Mucosa of descending colon (tissue), 3 donors: ENCODE measurements at places on chromosomes 2 and 18. TPM values are rescaled to one million over a fixed set of nuclear protein-coding genes. Genes with fewer than 3 reads are reported as not detected.
A peak's percentile ranks its signal among the peaks of the same experiment; 100 is the strongest.

- no peak for DNase-seq
Observed at GRCh38 chr2:126307740-126308139, 348.2 kb upstream of the GYPC start.

GRCh38 chr18:40060562-40060961, 1894.5 kb upstream of the PIK3C3 start:
- no peak for DNase-seq

DNA sequence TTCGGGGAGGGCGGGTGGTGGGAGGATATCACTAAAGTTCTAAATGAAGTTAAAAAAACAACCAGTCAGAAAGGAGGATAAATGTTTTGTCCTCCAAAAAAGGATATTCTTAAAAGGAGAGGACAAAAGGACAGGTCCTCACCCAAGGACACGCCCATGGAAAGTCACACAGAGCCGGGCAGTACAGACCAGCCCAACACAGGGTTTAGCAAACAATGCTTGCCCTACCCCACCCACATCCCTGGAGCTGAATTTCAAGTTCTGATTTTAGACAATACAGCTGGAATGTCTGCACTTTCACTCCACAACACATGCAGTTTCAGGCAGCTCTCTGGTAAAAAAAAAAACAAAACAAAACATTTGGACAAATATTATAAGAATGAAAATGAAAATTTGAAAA, 67.9 kb downstream of the SLC9A4 start:
- DNase-seq = peak; percentile 63

- DNase-seq = no peak
Observed at GRCh38 chr18:36650266-36650665, 178.5 kb downstream of the TPGS2 start.

GRCh38 chr18:68244786-68245185, 470.1 kb downstream of the TMX3 start:
- DNase-seq = no peak

GRCh38 chr2:8543383-8544170, 138.3 kb upstream of the ID2 start:
- DNase-seq = peak; percentile 56

GRCh38 chr2:166900700-166901099, 12.4 kb downstream of the XIRP2 start:
- DNase-seq = peak; percentile 1

GRCh38 chr2:84495539-84496146, 20.7 kb upstream of the DNAH6 start:
- no peak for DNase-seq

DNA sequence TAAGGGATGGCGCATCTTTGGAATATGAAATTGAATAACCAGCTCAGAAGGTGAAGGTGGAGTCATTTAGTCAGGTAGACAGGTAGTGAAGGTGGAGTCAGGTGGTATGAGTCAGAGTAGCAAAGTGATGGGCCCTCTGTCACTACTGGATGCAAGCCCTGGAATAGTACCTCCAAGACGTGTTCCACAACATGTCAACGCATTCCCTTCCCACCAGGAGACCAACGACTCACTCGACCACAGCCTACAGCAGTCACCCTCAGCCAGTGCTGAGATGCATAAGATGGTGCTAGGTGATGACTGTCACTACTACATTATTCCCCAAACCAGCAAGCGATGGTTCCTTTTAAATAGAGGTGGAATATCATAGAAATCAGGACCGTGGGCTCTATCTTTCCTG, 6.8 kb downstream of the CPLX4 start:
- DNase-seq = no peak

DNA sequence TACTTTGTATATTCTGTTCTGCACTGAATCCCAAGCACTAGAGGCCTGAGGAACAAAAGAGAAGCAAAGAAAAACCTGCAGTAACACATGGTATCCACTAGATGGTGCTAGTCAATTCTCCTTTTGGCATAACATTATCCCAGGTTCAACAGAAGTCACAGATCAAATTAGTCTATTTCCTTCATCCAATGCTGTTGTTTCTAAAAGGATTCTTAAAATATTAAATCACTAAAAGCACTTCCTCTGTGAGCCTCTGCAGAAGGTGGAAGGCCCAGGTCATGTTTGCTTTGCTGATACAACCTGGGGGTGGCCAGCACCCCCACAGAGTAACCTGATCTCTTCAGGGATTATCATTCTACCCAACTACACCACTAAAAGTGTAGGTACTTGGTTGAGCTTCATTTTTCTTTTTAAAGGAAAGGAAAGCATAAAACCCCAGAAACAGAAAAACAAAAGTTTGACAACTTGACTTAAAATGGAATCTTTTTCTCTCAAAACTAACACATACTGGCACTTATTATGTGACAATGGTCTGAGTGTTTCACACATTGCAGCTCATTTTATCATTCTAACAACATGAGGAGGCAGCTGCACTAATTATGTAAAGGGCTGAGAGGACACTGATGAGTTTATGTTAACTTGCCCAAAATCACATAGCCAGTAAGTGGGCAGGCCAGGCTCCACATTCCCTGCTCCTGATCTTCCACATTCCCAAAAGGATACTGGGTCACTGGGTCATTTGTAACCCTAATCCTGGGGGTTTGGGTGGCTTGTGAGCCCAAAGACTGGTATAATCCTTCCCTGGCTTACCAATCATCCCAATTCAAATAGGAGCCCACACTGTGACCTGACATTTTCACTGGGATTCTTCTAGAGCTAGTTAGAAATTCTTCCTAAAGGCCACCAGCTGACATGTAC, 66.8 kb upstream of the DNER start:
- no peak for DNase-seq

DNA sequence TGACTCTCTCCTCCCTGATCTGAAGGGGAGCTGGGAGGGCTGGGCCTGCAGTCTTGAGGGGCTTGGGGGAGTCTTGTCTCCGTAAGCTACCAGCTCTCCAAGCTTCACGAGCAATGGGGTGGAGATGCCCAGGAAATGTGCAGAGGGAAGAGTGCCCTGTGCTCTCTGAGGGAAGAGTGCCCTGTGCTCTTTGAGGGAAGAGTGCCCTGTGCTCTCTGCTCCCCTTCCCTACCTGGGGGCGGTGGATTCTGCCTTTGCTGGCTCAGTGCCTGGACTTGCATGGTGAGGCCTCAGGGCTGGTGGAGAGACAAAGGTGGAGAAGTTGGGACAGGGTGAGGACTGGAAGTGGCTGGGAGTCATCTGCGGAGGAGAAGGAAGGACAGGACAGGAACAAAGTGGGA, 72.7 kb downstream of the TWIST2 start:
- no peak for DNase-seq

GRCh38 chr2:240512666-240513535, 44.9 kb downstream of the ANKMY1 start:
- no peak for DNase-seq

DNA sequence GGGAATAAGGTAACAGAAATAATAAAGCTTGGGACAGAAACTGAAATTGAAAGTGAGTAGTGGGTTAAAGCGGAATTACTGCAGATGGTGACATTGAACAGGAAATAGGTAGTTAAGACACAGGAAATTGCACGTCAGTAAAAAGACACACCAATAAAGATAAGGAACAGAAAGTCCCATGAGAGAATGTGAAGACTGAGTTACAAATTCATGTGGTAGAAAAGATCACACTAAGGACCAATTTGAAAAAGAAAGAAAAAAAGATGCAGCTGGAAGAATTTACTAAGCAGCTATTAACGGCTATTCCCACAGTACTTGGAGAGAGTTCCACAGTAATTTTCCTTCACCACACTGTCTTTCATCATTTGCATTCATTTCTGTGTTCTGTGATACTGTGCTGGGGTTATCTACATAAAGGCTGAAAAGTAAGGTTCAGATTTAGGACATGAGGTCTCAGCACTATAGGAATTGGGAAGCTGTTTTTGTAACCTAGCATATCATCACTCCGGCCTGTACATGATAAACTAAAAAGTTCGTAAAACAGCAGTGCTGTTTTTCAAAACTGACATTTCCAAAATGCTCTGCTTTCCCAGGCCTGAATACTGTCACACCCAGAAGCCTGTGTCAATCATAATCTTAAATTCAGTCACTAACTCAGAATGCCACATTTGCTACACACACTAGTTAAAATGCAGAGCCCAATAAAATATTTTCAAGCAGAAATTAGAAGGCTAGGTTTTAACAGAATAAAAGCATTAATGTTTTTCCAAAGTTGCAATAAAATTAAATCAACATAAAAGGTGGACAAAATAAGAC, 42.9 kb downstream of the SRBD1 start:
- DNase-seq = no peak

- DNase-seq = peak; percentile 29
Observed at GRCh38 chr2:8090748-8091700, 590.8 kb upstream of the ID2 start.

DNA sequence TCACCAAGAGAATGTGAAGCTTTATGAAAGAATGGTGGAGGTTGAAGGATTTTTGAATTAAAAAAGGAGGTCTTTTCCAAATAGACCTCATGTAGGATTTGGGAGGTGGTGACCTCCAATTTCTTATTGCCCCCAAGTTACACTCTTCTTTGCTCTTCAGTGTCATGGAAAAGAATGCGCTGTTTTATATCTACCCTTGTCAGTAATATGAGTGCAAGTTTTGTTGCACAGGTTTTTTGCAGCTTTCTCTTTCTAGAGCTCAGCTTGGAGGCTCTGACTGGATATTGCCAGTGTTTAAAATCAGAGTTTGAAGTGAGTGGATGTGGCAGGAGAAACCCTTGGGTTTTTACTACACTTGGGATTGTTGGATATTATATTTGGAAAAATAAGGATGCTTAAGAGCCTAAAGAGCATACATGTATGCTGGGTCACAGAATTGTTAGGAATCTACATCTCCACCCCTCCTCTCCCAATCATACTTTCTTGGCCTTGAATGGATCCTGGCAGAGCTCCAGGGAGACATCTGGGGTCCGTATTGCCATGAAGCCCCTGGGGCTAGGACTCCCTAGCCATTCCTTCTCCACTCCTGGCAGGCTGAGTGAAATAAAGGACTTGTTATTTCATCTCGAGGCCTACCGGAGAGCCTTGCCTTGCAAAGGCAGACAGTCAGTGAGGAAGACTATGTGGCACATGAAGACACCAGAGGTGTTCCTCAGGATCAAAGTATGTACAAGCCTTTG, 43.8 kb downstream of the APOB start:
- DNase-seq = no peak

Gene SLC14A1
- 1.1 TPM for total RNA-seq

Gene WNT6
- total RNA-seq = 0.39 TPM

Gene LRP1B
- total RNA-seq = 0.20 TPM

Gene CXCR2
- 0.35 TPM for total RNA-seq

Gene AFF3
- 56.6 TPM for total RNA-seq
